ENCODE measurements at places on chromosomes 5 and 9.

DNA sequence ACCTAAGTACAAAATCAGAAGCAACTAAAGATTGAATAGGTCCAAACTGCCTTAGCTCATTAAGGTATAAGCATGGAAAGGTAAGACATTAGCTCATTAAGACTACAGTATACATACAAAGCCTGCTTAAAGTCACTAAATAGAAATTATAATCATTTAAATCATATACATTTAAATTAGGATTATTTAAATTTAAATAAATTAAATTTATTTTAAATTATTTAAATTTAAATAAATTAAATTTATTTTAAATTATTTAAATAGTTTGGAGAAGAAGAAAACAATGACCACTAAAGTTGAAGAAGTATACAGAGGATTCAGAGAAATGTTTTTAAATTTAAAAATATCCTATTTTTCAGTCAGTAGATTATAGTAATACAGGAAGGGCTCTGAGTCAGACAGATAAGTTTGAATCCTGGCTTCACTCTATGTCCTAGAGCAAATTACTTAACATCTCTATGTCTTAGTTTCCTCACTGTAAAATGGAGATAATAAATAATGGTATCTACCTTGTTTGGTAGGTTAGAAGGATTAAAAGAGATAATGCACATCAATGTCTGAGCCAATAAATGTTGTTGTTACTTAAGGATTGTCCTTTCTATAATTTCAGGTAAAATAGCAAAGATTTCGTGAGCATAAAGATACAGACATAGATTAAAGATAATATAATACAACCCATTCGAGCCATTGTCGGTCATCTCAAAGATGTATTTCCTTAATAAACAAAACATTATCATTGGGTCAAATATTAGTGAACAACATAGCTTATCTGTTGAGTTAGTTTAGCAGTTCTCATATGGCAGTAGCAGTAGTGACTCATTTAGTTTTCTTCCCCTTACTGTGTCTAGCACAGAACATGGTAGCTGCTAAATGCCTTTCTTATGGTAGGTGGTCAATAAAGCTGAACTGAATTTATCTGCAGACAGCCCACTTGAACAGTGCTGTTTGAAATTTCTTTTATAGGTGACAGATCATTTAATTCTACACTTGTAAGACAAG, 100.6 kb downstream of the KIAA0825 start:
- no peak for DNase-seq

GRCh38 chr5:14123974-14124482, 19.1 kb upstream of the TRIO start:
- no peak for DNase-seq

- no peak for DNase-seq
These were observed 356.6 kb upstream of the C9orf72 start for GRCh38 chr9:27929841-27930240.

DNA sequence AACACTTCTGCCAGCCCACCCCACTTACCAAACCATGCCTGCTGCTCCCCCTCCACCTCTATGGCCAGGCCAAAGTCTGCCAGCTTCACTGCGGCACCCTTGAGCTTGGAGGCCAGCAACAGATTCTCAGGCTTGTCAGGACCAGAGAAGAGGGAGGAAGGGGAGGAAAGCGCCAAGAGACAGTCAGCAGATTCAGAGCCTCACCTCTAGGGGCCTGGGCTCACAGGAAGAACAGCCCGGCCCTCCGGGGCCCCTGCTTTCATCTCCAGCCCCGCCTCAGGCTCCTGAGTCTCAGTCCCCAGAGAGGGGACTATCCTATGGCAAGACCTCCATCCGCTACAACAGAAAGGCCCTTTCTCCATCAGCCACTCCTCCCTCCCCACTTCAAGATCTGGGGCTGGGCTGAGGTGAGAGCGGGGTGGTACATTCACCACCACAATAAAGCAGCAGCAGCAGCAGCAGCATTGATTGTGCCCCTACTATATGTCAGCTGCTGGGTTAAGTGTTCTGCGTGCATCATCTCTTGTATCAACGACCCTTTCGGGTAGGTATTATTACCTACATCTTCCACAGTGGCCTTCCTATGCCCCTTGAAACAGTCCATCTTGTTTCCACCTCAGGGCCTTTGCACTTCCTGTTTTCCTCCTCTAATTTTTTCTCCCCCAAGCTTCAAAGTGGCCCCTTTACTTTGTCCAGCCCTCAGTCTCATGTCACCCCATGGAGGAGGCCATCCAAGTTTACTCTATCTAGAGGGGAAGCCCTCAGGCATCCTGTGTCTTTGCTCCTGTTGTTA, 36.0 kb downstream of the CAMK2A start:
- no peak for DNase-seq

- DNase-seq: no peak
These were observed 91.1 kb downstream of the PRDM6 start for GRCh38 chr5:123180178-123180577.

- no peak for DNase-seq
These were observed 164.0 kb downstream of the CARTPT start for GRCh38 chr5:71882826-71883741.

- no peak for DNase-seq
These were observed 420.8 kb upstream of the BRINP1 start for GRCh38 chr9:119789987-119790386.

GRCh38 chr9:127066060-127066850, 56.2 kb downstream of the ANGPTL2 start:
- DNase-seq: no peak

GRCh38 chr5:68949256-68949655, 144.6 kb upstream of the SLC30A5 start:
- DNase-seq: no peak

GRCh38 chr9:127875306-127875966, 2.0 kb downstream of the AK1 start:
- DNase-seq: no peak

DNA sequence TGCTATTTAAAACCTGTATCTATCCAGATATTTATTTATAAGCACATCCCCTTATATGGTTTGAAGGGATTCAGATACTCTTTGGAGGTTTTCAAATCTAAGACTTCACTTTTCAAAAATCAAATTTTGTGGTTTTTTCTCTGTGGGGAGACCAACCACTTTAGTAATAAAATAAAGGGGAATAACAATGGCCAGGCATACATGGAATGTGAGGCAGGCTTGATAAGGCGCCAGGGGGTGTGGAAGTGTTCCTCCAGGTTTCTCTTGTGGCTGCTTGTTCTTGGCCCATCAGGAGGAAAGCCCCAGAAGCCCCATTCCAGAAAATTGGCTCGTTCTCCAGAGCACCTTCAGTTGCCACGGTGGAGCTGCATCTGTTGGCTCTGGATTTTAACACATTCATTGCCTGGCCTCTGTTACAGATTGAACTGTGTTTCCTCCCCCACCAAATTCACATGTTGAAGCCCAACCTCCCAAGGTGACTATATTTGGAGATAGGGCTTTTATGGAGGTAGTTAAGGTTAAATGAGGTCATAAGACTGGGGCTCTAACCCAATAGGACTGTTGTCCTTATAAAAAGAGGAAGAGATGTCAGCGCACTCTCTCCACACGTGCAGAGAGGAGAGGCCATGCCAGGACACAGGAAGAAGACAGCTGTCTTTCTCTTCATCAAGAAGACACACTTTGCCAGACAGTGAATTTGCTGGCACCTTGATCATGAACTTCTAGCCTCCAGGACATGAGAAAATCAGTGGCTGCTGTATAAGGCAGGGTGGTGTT, 195.9 kb downstream of the TMEM38B start:
- no peak for DNase-seq

DNA sequence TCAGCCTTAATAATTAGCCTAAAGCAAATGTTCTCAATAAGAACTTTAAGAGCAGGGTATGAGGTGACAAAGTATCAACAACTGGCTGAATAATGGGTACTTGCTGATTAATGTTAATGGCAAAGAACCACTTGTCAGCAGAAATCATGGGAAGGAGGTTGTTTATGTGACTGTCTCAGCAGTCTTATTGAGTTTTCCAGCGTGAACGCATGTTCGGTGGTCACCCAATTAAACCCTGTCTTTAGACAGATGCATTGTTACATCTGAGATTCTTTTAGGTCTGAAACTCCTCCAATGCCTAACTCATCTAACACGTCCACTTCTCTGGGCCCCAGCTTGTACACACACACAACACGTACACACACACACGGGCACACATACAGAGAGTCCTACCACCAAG, 18.2 kb upstream of the TSSK1B start:
- DNase-seq: no peak

DNA sequence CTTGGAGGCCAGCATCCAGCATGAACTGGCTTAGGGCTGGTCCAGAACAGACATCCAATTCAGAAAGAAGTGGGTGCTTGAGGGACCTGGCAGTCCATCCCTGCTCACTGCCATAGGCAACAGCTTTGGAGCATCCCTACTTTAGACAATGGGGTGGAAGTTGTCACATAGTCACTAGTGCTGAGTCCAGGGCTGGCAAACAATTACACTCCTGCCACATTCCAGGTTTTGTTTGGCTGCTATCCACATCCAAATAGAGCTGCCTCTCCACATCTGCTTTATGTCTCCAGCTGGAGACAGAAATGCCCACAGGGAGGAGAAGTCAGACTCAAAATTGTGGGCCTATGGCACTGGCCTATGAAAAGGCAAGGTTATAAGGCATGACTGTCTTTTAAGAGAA, 7.0 kb downstream of the FSTL4 start:
- no peak for DNase-seq

GRCh38 chr5:24804221-24804681, 159.5 kb upstream of the CDH10 start:
- DNase-seq: no peak

DNA sequence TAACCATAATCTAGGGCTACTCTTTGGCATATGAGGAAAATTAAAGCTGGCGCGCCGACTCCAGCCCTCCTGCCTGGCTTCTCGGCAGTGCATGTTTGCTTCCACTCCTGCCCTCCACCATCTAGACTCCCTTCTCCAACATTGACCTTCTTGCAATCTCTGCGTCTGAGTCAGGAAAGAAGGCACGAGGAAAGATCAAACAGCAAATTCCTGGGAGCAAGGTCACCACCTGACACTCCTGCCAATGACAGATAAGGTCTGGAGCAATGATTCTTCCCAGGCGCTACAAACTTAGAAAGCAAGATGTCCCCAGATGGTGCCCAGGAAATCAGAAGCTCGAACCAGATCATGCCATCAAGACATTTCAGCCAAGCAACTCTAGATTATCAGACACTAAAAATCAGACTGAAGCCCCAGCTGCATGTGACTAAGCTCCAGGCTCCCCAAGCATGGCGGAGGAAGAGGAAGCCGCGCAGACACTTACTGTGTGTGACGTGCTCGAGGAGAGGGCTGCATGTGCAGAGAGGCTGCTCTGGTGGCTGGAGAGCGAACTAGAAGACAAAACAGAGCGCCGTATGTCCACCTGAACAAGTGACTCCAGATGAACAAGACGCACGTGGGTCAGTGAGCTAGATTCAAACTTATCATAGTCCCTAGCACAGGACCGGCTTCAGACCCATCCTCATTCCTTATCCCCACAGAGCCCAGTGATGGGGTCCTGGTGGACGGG, 115.3 kb downstream of the UBE2R2 start:
- no peak for DNase-seq

- DNase-seq: no peak
These were observed 163.8 kb upstream of the MVB12B start for GRCh38 chr9:126162611-126163381.

DNA sequence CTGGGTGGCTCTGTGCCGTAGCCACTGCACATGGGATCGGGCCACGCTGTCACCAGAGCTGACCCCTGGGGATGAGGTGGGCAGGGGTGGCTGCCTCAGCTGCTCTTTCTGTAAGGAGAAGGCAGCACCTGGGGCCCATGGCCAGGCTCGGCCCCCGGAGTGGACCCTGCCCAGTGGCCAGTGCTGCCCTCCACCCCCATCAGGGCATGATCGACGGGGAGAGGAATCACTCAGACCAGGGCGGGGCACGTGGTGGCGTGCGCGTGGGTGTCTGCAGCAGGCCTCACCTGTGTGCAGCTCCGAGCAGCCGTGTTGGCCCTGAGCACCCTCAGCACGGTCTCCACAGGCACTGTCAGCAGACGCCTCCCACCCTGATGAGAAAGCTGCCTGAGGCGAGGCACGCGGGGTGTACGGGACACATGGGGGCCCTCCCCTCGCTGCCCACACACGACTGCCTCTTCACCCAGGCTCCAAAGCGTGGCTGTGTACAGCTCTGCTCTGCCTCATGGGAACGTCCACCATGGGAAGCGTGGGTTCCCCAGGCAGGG, 8.6 kb upstream of the CARD9 start:
- DNase-seq: no peak

- no peak for DNase-seq
These were observed 461.0 kb downstream of the CCDC171 start for GRCh38 chr9:16013826-16014225.

GRCh38 chr5:39175273-39175955, 43.9 kb downstream of the FYB1 start:
- no peak for DNase-seq

DNA sequence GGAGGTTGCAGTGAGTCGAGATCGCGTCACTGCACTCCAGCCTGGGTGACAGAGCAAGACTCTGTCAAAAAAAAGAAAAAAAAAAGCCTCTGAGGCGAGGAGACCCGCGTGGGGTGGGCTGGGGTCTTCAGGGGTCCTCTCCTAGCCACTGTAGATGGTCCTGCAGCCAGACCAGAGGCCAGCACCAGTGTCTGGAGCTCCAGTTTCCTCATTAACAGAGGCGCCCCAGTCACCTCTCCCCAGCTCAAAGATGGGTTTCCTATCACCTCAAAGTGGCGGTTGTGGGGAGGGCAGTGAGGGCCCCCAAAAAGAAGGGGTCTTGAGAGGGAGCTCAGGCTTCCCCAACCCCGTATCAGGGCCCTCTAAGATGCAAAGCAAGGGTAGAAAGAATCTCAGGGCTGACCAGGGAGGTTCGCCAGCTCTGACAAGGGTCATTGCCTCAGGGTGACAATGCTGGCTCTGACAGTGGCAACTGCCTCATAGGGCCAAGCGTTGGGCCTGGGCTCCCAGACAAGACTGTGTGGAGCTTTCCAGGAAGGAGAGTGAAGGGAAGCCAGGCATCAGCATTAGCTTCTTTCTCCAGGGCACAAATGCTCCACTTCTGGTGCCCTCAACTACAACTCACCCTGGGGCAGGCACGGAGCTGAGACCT, 15.0 kb downstream of the STK10 start:
- no peak for DNase-seq

DNA sequence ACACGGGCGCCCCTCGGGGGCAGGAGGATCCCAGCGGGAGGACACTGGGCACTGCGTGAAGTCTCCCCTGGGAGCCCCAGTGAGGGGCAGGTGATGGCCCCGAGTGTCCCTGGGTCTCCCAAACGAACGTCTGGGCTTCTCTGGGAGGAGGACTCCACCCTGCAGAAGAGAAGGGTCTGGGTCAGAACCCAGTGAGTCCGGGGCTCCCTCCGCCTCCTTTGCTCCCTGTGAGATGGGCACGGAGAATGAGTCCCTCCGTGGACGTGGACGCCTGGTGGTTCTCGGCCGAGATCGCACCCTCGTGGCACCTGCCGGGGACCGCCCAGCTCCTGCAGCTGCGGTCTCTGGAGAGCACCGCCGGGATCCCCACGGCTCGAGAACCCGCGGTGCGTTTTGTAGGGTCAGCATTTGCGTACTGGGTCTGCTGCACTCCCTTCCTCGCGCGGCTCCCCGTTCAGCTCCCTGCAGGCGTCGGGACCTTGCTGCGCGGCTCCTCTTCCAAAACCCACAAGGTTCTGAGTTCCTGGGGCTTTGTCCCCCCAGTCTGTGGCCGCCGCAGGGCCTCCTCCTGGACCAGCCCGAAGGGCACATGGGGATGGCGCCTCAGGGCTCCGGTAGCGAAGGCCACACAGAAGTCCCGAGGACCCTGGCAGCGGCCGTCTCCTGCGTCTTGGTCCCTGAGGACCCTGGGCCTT, 10.2 kb upstream of the CEP72 start:
- no peak for DNase-seq

- DNase-seq: no peak
These were observed 59.5 kb downstream of the PIK3R1 start for GRCh38 chr5:68274847-68275651.

- DNase-seq: no peak
These were observed 84.5 kb upstream of the RPS23 start for GRCh38 chr5:82362636-82363035.

All from cortex of kidney (tissue), 1 donor.